Bronchial epithelial cell (primary cell): ENCODE measurements at places on chromosomes 16 and 17. TPM values are rescaled to one million over a fixed set of nuclear protein-coding genes. Genes with fewer than 3 reads are reported as not detected.

Gene ARHGAP23
- 15.8 and 18.1 TPM in 2 replicates for total RNA-seq

Gene CCL16
- not detected in 2 replicates for total RNA-seq

Gene GPT2
- total RNA-seq: 41.3 and 48.0 TPM in 2 replicates

Gene KRTAP16-1
- not detected in 2 replicates for total RNA-seq

Gene OTOP3
- total RNA-seq: under 0.01 and 0.26 TPM in 2 replicates

Gene FBXO47
- total RNA-seq: under 0.01 TPM in 1 of 2 replicates, not detected in the other

Gene OR1E2
- total RNA-seq: not detected in 2 replicates

Gene KCNJ2
- 0.51 and 1.6 TPM in 2 replicates for total RNA-seq

Gene PRSS27
- total RNA-seq: 1.3 and 4.5 TPM in 2 replicates

Gene RBFOX1
- total RNA-seq: not detected in 2 replicates

Gene PDPR
- 4.1 and 8.4 TPM in 2 replicates for total RNA-seq

Gene KRTAP4-4
- not detected in 2 replicates for total RNA-seq

Gene CCDC40
- 0.79 and 1.7 TPM in 2 replicates for total RNA-seq

Gene SLC13A5
- total RNA-seq: 0.38 and 0.53 TPM in 2 replicates

Gene RGS9
- total RNA-seq: 0.90 and 1.1 TPM in 2 replicates

Gene KRT23
- total RNA-seq: 12.9 and 29.4 TPM in 2 replicates

Gene SULT1A2
- 0.51 TPM in 1 of 2 replicates, not detected in the other for total RNA-seq

Gene PPM1D
- total RNA-seq: 3.2 and 3.8 TPM in 2 replicates

Gene TEX14
- under 0.01 TPM in 1 of 2 replicates, not detected in the other for total RNA-seq

Gene RAB37
- under 0.01 and 0.38 TPM in 2 replicates for total RNA-seq

Gene PRDM7
- not detected in 2 replicates for total RNA-seq

Gene GFER
- total RNA-seq: 16.1 and 18.4 TPM in 2 replicates

Gene HP
- total RNA-seq: not detected in 2 replicates

Gene FBXW10B
- 1.3 and 3.6 TPM in 2 replicates for total RNA-seq

Gene C16orf54
- total RNA-seq: not detected in 2 replicates

Gene CIAPIN1
- total RNA-seq: 71.3 and 81.2 TPM in 2 replicates

Gene TBC1D3G
- not detected in 2 replicates for total RNA-seq

Gene CCL7
- total RNA-seq: not detected in 2 replicates

Gene GSG1L
- total RNA-seq: under 0.01 TPM in 1 of 2 replicates, not detected in the other

Gene CDH3
- 564 and 607 TPM in 2 replicates for total RNA-seq

Gene NPIPB6
- total RNA-seq: 0.79 and 1.9 TPM in 2 replicates

Gene CD19
- not detected in 2 replicates for total RNA-seq

Gene ATP2C2
- total RNA-seq: 32.1 and 204 TPM in 2 replicates

Gene GOSR2
- total RNA-seq: 37.6 and 46.7 TPM in 2 replicates
